ENCODE measurements at places on chromosomes 13 and 19. TPM values are rescaled to one million over a fixed set of nuclear protein-coding genes. Genes with fewer than 3 reads are reported as not detected.

- no peak for DNase-seq
These were observed 5.6 kb downstream of the EDNRB start for GRCh38 chr13:77913003-77913402.

DNA sequence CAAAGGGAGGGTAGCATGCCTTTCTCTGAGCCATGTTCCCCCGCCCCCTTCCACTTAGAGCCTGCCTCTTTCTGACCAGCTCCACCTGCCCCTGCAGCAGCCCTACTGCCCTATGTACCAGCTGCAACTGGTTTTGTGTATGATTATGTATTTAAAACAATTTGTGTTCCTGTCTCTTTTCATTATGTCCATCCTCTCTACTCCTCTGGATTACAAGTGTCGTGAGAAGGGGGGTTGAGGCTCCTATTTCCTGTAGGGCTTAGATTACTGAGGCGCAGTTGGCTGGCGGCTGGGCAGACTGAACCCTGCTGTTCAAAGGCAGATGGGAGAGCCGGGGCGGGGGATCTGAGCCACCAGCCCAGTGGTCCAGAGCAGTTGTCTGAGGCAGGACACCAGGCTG is 213.3 kb downstream of the KCNRG start:
- no peak for DNase-seq

The CABP5 gene
- not detected for total RNA-seq

The HIPK4 gene
- 0.13 TPM for total RNA-seq

The LINGO3 gene
- 0.27 TPM for total RNA-seq

All from GM12878 (cell line).